Regular cardiac myocyte (primary cell): ENCODE measurements at places on chromosomes 5 and 9. TPM values are rescaled to one million over a fixed set of nuclear protein-coding genes. Genes with fewer than 3 reads are reported as not detected.

SVEP1 gene
- 14.4 and 90.8 TPM in 2 replicates for total RNA-seq

IL7R gene
- total RNA-seq = 2.3 and 13.2 TPM in 2 replicates

ENTREP1 gene
- total RNA-seq = 0.28 and 0.38 TPM in 2 replicates

MSX2 gene
- total RNA-seq = 0.38 and 1.1 TPM in 2 replicates

IL4 gene
- total RNA-seq = not detected in 2 replicates

NOP16 gene
- total RNA-seq = 9.6 and 26.1 TPM in 2 replicates

FBP2 gene
- not detected in 2 replicates for total RNA-seq

PCDHB7 gene
- 0.19 and 1.1 TPM in 2 replicates for total RNA-seq

GABRA6 gene
- not detected in 2 replicates for total RNA-seq

ENTR1 gene
- 28.2 and 57.9 TPM in 2 replicates for total RNA-seq

PTPRD gene
- 2.3 and 9.8 TPM in 2 replicates for total RNA-seq

IFNE gene
- 4.4 and 9.6 TPM in 2 replicates for total RNA-seq

AQP7 gene
- total RNA-seq = 0.19 TPM in 1 of 2 replicates, not detected in the other

BRINP1 gene
- 0.56 TPM in 1 of 2 replicates, not detected in the other for total RNA-seq

PTGR1 gene
- total RNA-seq = 63.8 and 80.9 TPM in 2 replicates

SPATA31C1 gene
- not detected in 2 replicates for total RNA-seq

ZCCHC9 gene
- 35.8 and 37.8 TPM in 2 replicates for total RNA-seq

CDO1 gene
- total RNA-seq = 1.5 and 3.4 TPM in 2 replicates

RANBP3L gene
- not detected in 2 replicates for total RNA-seq

FOXD4 gene
- 0.19 and 0.56 TPM in 2 replicates for total RNA-seq

ZNF608 gene
- 2.5 and 5.1 TPM in 2 replicates for total RNA-seq

CBY3 gene
- not detected in 2 replicates for total RNA-seq

PPP3R2 gene
- not detected in 2 replicates for total RNA-seq

CDH6 gene
- 125 and 140 TPM in 2 replicates for total RNA-seq

WDR38 gene
- not detected in 2 replicates for total RNA-seq

ECSCR gene
- total RNA-seq = 3.4 and 9.2 TPM in 2 replicates

PCDHGB1 gene
- 0.38 and 3.1 TPM in 2 replicates for total RNA-seq

SLC25A2 gene
- under 0.01 and 0.19 TPM in 2 replicates for total RNA-seq

ORM2 gene
- not detected in 2 replicates for total RNA-seq

RPS14 gene
- 3,397 and 3,748 TPM in 2 replicates for total RNA-seq

SLC36A2 gene
- total RNA-seq = not detected in 2 replicates

IFNK gene
- total RNA-seq = not detected in 2 replicates

LHX6 gene
- under 0.01 TPM in 2 replicates for total RNA-seq

TEX48 gene
- total RNA-seq = not detected in 2 replicates

DRD1 gene
- total RNA-seq = under 0.01 TPM in 1 of 2 replicates, not detected in the other

LCN9 gene
- total RNA-seq = not detected in 2 replicates

ADAMTS19 gene
- under 0.01 and 0.28 TPM in 2 replicates for total RNA-seq

NUDT12 gene
- 10.0 and 16.6 TPM in 2 replicates for total RNA-seq

CDKN2A gene
- 8.6 and 17.8 TPM in 2 replicates for total RNA-seq

CRHBP gene
- 9.2 and 200 TPM in 2 replicates for total RNA-seq

HTR1A gene
- not detected in 2 replicates for total RNA-seq

ABCA1 gene
- total RNA-seq = 73.2 and 107 TPM in 2 replicates

F2RL2 gene
- total RNA-seq = 10.0 and 10.4 TPM in 2 replicates

FOXD4L3 gene
- total RNA-seq = under 0.01 and 0.28 TPM in 2 replicates

TMEM215 gene
- total RNA-seq = not detected in 2 replicates

HBEGF gene
- 5.6 and 32.6 TPM in 2 replicates for total RNA-seq
